ENCODE measurements at places on chromosomes 2 and 18. TPM values are rescaled to one million over a fixed set of nuclear protein-coding genes. Genes with fewer than 3 reads are reported as not detected.

Gene KCTD1
- 77.3 TPM for polyA plus RNA-seq

Gene GALNT3
- polyA plus RNA-seq = 16.7 TPM

DNA sequence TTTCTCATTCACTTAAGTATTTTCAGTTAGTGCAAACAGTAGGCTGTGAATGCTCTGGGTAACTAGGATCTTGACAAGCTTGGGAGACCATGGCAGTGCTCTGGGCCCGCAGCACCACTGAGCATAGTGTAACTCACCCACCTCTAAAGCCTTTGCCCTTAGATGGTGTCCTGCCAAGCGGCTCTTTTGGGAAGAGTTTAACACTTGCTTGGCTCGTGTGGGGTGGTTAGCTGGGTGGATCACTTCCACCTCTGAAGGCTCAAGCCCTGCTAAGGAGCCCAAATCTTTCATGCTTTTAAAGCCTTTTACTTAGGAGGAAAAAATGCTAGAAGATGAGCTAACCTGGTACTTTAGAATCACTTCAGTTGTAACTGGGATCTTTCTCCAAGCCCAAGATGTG lies 33.9 kb downstream of the PTPN18 start:
- no peak for DNase-seq

GRCh38 chr18:79681484-79682387 lies 2.1 kb downstream of the CTDP1 start:
- DNase-seq = no peak

Gene POTEC
- polyA plus RNA-seq = not detected

GRCh38 chr18:23943903-23944624 lies 70.5 kb upstream of the TTC39C start:
- no peak for DNase-seq

DNA sequence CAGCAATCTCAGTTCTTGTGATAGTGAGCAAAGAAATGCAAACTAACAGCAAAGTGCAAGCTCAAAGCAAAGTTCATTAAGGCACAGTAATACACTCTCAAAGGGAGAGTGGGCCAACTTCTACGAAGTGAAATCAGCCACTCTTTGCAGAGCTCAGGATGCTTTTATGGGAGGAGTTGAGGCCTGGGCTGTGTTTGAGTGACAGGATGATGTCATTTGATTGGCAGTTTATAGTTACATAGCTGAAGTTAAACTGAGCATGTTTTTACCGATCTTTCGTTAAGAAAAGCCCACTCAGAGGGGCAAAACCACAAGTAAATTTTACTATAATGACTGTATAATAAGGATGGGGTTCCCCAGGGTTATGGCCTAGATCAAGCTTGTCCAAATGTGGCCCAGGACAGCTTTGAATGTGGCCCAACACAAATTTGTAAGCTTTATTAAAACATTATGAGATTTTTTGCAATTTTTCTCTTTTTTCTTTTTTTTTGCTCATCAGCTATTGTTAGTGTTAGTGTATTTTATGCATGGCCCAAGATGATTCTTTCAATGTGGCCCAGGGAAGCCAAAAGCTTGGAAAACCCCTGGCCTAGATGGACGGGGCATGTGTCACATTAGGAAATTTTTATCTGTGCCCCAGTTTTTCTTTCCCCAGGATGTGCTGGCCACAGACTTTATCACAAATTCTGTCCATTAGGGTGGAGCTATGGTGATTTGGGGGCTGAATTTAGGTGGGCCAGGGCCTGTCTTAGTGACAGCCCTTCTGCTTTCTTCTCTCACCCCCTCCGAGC lies 8.3 kb upstream of the DNAH7 start:
- DNase-seq = no peak

Gene PFN4
- 2.8 TPM for polyA plus RNA-seq

Gene CD8A
- polyA plus RNA-seq = 1.0 TPM

- DNase-seq = no peak
These were observed 109.3 kb downstream of the CHST9 start for GRCh38 chr18:27075828-27076227.

Gene PROKR1
- 0.22 TPM for polyA plus RNA-seq

Measured in right renal pelvis (tissue), 4 donors.